ENCODE measurements at places on chromosomes 16 and 17.

GRCh38 chr17:39081851-39082250, 69.6 kb downstream of the PLXDC1 start:
- DNase-seq, result no peak

GRCh38 chr17:22142091-22142490, 449.8 kb downstream of the KCNJ18 start:
- no peak for DNase-seq

- no peak for DNase-seq
These were observed 1.7 kb upstream of the MRPL12 start for GRCh38 chr17:81701288-81702071.

DNA sequence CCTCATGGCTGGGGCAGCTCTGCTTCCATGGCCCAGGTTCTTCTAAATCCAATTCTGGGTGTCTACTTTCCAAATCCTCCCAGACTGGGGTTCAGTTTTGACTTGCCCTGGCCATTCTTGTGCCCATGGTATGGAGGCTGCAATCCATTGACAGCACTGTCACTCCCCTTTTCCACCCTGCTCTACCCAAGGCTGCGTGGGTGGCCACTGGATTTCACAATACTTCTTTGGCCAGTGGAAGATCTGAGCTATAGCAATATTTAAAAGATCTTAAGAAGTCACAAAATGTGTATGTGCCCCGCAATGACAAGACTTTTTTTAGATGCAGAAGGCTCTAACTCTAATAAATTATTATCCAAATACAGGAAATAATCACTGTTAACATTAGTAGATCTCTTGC, 329.4 kb upstream of the CCL2 start:
- DNase-seq, result no peak

GRCh38 chr16:62167551-62167950, 131.3 kb upstream of the CDH8 start:
- DNase-seq, result no peak

DNA sequence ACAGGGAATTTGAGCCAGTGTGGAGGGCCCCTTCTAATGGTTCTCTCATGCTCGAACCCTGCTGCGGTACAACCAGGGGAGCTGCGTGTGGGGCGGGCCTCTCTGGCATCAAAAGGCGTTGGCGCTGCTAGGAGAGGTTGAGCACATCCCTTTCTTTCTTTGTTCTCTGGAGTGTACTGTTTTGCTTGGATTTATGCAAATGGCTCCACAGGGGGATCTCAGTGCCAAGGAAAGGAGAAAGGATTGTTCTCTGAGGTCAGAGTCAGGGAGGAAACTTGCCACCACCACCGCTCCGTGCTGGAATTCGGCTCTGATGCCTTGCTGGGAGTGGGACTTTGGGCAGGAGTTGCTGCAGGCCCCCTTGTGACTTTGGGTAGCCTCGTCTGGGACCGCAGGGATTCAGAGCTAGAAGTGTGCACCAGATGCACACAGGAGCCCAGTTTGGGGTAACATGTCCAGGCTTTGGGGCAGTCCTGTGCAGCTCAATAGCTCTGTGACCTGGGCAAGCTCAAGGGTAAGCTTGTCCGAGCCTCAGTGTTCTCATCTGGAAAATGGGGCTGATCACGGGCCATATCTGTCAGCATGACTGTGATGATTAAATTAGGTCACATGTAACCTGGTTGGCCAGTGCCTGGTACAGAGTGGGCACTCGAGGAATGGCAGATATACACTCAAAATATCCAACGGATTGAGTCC, 353.0 kb upstream of the EEF2KMT start:
- peak; percentile 63 for DNase-seq

DNA sequence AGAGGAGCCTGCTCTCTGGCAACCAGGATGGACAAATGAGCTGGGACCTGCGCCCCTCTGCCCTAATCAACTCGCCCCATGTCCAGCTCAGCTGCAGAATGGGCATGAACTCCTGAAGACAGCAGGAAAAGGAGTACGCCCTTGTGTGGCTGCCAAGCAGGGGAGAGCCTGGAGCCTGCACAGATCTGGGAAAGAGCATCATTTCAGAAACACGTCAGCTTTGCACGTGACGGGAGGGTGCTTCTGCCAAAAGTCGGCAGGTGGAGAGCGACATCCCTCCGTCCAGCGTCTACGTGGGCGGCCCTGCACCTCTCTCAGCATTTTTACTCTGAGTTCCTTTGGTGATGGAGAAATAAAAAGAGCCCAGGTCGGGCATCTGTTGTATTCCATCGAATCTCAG, 18.5 kb downstream of the NME3 start:
- no peak for DNase-seq

GRCh38 chr17:78356101-78356713, 3.7 kb downstream of the SOCS3 start:
- peak; percentile 92 for DNase-seq

GRCh38 chr16:24010440-24011089, 174.8 kb downstream of the PRKCB start:
- DNase-seq, result peak; percentile 72

DNA sequence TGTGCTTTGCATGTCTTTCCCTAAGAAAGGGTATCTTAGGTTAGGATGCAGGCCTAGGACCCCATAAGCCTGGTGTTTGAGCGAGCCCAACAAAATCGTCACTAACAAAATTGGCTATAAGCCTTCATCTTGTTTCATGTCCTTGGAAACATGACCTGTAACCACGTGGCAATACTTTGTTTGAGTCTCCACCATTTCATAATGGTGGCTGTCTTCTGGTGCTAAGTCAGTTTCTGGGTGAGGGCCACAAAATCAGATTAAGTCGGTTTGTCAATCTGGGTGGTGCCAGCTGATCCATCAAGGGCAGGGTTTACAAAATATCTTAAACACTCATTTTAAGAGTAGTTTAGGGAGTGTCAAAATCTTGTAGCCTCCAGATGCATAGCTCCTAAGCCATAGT, 33.0 kb downstream of the C16orf54 start:
- DNase-seq, result no peak

- no peak for DNase-seq
These were observed 662 bp downstream of the WIPF2 start for GRCh38 chr17:40219594-40220338.

DNA sequence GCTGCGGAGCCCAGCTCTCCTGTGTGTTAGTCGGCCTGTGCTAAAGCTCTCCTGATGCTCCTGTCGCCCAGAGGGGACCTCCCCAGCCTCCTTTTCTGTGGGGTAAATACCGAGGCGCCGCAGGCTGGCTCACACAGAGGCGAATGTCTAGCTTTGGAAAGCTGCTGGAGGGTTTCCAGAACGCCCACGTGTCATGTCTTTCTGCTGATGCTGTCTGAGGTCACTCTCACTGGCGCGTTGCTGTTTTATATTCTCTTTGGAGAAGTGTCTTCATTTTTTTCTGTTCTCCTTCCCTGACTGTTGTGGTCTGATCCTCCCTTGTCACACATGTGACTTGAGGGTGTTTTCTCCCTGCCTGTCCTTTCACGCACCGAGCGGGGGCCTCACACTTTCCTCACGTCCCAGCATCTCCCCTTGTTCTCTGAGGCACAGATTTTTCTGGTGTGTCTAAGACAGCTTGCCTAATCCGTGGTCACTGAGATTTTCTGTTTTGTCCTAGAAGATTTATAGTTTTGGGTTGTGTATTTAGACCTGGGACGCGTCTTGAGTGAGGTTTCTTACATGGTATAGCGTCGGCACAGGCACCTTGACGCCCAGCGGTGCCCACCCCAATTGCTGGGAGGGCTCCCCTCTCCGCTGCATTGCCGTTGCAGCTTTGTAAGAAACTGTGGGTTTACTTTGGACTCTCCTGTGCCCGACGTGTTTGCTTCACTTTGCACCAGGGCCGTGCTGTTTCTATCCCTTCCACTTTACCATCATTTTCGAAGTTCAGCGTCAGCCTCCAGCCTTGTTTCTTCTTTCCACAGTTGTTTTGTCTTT, 92.1 kb upstream of the ZNF750 start:
- DNase-seq, result no peak

DNA sequence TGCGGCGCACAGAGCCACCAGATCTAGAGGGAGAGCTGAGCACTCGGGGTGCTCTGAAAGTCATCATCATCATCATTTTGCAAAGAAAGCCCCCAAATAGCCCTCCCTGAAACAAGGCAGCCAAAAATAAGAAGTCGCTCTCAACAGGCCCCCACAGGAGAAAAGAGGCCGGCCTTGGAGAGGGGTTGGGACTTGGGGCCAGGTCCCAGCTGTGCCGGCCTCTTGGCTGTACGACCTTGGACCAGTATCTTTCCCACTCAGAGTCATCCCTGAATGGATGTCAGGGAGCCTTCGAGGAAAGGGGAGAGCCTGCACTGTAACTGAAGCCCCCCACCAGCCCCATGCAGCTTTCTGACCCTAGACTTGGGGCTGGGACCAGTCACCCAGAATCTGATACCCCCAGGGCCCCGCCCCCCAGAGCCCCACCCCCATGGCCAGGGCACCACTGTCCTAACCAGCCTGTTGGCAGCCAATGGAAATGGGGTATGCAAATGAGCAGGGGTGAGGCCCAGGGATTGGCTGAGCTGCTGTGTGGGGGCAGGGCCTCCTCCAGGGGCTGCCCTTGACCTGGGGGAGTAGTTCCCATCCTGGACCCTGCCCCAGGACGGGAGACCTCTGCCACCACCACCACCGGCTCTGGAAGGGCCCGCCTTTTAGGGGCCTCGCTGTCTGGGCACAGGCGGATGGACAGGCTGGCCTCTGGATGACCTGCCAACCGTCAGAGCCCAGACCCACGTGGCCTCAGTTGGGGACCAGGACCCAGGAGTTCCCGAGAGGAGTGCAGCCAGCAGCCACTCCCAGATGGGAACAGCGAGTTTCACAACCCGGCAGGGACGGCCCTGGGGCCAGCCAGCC, 15.4 kb downstream of the ZFPM1 start:
- DNase-seq, result peak; percentile 96

GRCh38 chr17:16474012-16474725, 17.8 kb downstream of the LRRC75A start:
- peak; percentile 45 for DNase-seq

DNA sequence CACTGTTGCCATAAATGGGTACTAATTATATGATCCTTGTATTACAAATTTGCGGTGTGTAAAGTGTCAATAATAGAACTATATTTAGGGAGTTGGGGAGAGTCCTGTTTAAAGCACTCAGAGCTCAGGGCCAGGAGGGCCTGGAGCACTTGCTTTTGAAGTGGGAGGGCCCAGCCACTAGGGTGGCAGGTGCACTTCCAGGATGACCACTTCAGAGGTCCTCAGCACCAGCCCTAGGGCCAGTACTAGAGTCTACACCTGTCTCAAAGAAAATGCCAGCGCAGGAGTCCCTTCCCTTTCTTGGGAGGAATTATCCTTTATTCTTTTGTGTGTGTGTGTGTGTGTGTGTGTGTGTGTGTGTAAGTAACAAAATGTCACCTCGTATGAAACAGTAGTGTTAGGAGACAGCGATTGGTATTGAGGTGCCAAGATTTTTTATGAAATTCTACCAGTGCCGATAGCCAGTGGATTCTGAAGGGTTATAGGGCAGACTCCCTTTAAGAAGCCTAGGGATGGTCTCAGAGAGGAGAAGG, 31.9 kb downstream of the MYO18A start:
- no peak for DNase-seq

- DNase-seq, result no peak
These were observed 35.0 kb downstream of the GPT2 start for GRCh38 chr16:46918905-46919792.

DNA sequence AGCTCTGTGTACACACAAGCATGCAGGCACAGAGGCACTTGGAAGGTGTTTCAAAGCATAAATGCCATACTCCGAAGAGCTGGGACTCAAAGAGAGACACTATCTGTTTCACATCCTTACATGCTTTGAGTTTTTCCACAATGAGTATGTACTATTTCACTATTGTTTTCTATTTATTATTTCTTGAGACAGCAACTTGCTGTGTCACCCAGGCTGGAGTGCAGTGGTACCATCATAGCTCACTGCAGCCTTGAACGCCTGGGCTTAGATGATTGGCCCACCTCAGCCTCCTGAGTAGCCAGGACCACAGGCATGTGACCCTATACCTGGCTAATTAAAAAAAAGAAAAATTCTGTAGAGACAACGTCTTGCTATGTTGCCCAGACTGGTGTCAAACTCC, 31.6 kb downstream of the CYB5D2 start:
- no peak for DNase-seq

GRCh38 chr17:67466251-67466796, 89.2 kb downstream of the PITPNC1 start:
- DNase-seq, result no peak

DNA sequence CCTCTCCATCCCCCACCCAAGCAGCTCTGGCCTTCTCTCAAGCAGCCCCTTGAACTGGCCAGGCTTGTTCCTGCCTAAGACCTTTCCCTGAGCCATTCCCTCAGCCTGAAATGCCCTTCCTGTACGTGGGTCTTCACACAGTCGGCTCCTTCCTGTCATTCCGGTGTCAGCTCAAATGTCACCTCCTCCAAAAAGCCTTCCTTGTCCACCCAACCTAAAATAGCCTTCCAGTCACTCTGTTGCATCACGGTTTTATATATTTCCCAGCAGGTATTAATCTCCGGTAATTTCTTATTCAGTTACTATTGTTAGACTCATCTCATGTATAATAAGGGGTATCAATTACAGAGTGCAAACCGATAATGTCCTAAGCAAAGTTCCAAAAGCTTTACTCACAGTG, 51.8 kb downstream of the C17orf67 start:
- no peak for DNase-seq
